ENCODE measurements at places on chromosomes 6 and 20.

DNA sequence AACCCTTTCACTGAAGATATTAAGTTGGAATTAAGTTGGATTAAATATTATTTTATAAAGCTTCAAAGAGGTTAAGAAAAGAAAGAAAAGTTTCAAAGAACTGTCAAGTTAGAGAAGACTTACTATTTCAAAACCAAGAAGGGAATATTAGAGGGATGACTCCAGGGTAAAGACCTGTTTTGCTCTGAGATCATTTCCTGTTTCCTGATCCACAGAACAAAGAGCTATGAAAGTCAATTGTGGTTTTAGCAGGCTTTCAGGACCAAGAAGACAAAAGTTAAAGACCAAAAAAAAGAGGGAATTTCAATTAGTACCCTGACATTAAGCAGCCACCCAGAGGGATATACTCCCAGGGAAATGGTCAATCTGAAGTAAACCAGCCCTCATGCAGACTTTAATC lies 19.4 kb downstream of the ESF1 start:
- DNase-seq: no peak

- no peak for DNase-seq
Measured at GRCh38 chr20:57500962-57501361, 24.0 kb downstream of the CTCFL start.

DNA sequence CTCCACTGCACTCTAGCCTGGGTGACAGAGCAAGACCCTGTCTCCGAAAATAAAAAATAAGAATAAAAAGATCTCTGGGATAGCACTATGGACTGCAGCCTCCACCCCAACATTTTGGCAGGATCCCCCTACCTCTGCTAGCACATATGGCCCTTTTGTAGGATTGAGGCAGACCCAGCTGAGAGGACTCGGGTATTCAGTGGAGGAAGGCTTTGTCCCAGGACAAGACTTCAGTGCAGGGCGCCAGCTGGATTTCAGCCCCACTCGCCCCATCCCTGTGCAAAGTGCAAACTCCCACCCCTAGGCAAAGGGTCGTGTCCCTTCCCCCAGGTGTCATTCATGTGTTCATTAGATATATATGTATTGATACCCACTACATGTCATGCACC lies 84.6 kb upstream of the SLC22A16 start:
- no peak for DNase-seq

GRCh38 chr6:149899486-149899885 lies 1.6 kb upstream of the RAET1E start:
- DNase-seq: no peak

DNA sequence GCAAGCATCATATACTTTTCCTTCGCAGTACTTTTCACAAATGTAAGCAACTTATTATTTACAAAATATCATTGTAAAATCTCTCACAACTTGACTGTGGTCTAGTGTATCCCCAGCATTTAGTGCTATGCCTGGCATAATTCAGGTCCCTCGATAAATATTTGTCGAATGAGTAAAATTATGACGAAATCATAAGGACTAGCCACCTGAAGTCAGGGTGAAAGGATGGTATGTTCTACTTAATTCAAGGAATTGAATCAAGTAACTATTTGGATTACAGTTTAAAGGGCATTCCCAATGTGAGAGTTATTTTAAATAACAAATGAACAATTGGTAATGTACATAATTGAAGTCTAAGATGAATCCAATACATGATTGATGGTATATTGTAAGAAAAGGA lies 393.0 kb upstream of the SLC35B3 start:
- no peak for DNase-seq

GRCh38 chr20:62972845-62973745 lies 20.6 kb downstream of the SLC17A9 start:
- no peak for DNase-seq

DNA sequence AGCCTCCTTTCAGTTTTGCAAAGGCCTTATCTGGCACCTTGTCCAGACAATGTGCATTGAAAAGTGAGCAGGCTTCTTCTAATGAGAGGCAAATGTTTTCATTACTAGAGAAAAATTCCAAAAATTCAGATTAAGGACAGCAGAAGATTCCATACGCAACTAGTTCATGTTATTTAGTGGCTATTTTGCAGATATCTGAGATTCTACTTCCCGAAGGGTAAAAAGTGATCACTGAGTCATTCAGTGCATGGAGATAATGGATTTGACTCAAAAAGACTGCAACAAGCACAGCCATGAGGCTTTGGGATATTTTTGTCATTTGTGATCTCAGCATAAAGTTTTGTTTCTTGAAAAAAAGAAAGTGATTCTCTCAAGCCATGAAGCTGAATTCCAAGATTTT lies 29.9 kb downstream of the METTL24 start:
- no peak for DNase-seq

- no peak for DNase-seq
Measured at GRCh38 chr6:159608961-159609651, 83.9 kb downstream of the SOD2 start.

- no peak for DNase-seq
Measured at GRCh38 chr6:146943664-146944063, 260.6 kb upstream of the STXBP5 start.

DNA sequence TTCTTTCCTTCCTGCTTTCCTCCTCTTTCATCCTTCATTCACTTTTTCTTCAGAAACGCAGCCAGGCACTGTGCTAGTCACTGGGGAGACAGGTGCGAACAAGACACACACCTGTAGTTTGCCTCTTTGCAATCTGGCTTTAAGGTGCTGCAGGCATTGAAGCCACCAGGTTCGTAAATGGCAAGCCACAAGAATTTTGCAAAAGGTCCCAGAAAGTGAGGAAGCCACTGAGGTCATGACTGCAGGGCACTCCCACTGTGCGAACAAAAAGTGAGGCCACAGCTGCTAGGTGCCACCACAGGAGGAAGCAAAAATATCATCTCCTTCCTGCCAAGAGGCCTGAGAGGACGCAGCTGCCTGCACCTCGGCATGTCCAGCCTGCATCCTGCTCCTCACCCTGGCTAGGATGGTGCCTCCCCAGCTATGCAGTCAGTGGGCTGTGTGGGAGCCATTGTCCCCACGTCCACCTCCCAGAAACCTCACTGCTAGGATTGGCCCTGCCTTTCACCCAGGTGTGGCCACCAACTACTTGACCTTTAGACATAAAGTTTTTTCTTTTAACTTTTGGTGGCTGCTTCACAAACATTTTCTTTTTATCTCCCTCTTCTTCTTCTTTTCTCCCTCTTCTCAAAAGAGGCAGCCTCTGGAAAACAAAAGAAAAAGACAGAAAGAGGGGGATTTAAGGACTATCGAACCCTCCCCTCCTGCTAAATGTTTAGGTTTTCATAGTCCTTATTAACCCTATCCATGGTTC lies 230.8 kb downstream of the BCAS1 start:
- peak; percentile 38 for DNase-seq

DNA sequence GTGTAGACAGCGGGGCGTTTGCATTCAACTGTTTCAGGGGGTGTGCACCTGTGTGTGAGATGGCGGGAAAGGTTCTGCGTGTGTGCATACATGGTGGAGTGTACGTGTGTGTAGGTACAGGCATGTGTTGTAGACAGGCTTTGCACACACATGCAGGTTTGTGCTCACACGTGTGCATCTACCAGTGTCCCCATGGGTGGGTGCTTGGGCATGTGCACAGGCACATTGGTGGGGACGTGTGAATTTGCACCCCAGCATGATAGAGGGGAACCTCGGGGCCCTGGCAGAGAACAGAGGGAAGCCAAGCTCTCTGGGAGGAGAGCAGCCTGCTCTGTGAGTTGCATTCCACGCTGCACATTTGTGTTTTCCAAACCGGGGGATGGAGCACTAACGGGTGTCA lies 250.2 kb downstream of the PREX1 start:
- no peak for DNase-seq

GRCh38 chr6:134295953-134296553 lies 21.9 kb downstream of the SGK1 start:
- peak; percentile 83 for DNase-seq

DNA sequence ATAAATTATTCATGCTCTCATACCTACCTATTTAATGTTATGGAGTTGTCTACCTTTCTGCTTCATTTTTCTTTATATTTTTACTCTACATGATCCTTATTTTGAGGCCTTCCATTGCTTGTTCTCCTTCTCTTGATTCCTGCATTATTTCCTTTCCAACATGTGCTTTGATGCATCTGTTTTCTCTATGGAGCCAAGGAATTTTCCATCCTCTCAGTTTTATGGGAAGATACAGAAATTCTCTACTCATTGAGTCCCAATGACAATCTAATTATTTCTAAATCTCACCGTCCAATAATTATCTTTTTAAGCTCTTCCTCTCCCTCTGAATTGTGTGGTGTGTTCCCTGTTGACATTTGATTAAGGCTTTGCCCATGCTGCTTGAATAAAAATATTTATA lies 136.0 kb downstream of the PACRG start:
- no peak for DNase-seq

DNA sequence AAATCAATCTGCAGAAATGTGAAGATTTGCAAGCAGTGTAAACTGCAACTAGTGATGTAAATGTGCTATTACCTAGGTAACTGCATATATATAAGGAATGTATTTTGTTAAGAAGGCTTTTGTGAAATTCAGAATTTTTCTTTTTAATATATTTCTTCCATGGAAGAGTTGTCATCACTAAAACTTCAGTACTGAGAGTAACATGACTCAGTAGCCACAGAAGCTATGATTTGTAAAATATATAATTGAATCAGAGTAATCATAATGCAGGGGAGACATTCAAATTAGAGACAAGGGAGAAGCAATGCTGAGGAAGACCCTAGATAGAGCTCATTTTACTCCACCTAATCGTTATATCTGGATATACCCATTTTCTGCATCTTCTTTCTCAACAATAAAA lies 141.7 kb downstream of the ADGRG6 start:
- DNase-seq: no peak

GRCh38 chr6:111565326-111566221 lies 40.1 kb downstream of the TRAF3IP2 start:
- no peak for DNase-seq

Measured in mucosa of gallbladder (tissue), 1 donor.